Activated T-cell treated with anti-CD3 and anti-CD28 coated beads, Interleukin-2, amount 50 U/mL, for 48 hours (primary cell): ENCODE measurements at places on chromosomes 16 and 17.

- DNase-seq = no peak
Observed at GRCh38 chr16:85220125-85220839, 108.0 kb upstream of the CIBAR2 start.

DNA sequence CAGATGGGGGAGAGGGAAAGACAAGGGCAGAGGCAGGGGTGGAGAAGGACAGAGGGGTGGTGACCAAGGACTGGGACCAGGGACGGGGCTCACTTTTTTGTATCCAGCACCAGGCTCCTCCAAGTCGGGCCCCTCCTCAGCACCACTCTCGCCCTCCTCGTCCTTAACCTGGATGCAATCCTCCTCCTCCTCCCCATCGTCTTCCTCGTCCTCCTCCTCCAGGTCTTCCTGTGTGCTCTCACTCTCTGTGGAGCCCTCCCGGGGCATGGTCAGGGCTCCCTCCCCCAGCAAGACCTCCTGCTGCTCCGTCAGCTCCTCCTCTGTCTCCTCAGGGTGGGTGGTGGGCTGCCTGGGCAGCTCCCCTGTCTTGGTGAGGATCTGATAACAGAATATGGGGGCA, 16.8 kb downstream of the G6PC3 start:
- no peak for DNase-seq

DNA sequence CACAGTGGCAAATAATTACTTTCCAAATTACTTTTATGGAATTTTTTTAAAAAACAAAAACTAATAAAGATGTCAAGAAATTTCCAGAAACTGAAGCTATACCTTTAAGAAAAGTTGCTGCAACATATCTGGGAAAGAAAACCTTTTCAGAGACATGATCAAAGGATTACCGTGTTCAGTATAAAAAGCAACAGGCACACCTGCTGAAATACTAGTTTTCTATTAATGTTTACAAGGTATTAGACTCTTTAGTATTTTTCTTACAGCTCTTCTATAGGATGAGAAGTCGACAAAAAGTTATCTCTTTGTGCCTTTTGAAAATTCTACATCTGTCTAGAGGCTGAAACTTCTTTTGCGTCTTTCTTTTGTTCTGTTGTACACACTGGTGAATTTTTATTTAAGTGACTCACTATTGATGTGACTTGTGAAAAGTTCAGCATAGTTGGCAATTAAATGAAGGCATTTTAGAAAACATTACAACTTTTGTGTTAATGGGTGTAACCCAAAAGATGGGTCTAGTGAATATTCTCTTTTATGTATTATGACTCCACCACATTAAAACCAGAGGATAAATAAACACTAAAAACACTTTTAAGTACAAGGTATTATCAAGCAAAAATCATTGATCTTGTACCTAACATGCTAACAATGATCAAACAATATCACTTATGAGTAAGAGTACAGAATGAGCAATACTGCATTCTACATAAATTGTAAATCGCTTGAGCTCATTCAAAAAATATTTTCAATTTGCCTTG, 23.8 kb downstream of the NACA2 start:
- no peak for DNase-seq

GRCh38 chr17:72590882-72591281, 470.1 kb downstream of the SOX9 start:
- DNase-seq = no peak

GRCh38 chr17:75386430-75386829, 19.0 kb downstream of the GRB2 start:
- DNase-seq = no peak

GRCh38 chr17:31598399-31598782, 206.9 kb downstream of the RAB11FIP4 start:
- no peak for DNase-seq

GRCh38 chr16:80117556-80118130, 423.1 kb upstream of the DYNLRB2 start:
- no peak for DNase-seq

DNA sequence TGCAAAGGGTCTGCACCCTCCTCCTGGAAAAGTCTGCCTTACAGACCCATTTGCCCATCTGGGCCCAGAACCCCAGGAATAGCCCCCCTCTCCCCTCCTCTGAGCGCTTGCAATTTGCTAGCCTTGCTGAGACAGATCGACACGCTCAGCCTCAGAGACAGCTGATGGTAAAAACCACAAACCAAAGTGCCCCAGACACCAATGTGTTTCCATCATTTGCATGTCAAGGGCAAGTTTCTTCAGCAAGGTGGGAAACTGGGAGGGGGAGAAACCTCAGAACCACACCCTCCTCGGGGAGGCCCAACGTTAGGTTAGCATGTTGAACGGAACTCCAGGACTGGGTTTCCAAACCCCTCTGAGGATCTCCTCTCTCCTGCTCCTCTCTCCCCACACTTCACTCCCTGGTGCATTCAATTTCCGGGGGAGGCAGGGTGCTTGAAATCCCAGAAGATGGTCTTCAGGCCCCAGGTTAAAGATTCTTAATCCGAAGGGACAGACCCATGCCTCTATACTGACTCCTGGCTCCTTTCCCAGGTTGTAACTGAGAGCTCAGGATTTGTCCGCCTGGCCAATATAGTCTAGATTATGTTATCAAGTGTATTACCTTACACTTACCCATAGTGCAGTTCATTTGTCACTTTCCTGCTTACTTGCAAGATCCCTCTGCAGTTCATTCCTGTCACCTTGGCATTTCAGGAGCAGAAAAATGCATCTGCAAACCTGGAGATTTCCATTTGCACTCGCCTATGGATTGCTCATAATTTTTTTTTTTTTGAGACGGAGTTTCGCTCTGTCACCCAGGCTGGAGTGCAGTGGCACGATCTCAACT, 1.3 kb upstream of the CUEDC1 start:
- peak; percentile 55 for DNase-seq

DNA sequence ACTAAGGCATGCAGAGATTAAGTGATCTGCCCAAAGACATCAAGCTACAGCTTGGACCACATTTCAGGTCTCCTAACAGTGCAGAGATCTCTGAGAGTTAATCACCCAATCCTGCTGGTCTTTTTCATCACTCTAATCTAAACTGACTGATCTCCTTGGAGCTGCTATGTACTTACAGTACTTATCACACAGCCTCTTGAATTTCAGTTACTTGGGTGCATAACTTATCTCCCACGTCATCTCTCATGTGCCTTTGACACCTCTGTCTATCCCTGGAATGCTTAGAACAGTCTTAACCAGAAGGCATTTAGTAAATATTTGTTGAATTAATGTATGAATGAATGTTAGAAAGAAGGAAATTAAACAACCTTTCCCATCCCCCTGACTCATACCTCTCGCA, 139.0 kb downstream of the SNX11 start:
- no peak for DNase-seq

- DNase-seq = no peak
Observed at GRCh38 chr16:87407511-87408112, 15.5 kb downstream of the MAP1LC3B start.

GRCh38 chr17:83174362-83175118, 95.1 kb downstream of the METRNL start:
- DNase-seq = peak; percentile 10

- DNase-seq = no peak
Observed at GRCh38 chr17:81076141-81076679, 41.3 kb downstream of the BAIAP2 start.

DNA sequence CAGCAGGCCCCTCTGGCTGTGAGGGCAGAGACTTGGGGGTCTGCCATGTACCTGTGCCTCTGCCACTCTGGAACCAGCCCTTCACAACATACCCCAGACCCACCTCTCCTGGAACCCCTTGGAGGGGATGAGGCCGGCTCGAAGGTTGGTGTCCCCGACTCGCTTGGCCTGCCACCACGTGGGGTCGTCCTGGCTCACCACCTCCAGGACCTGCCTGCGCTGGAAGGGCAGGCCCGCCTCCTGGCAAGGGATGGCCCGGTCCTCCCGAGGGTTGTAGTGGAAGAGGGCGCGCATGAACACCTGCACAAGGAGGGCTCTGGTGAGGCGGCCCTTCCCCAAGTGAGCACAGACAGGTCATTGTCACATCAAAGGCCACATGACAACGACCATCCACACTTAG, 12.2 kb downstream of the MPP3 start:
- DNase-seq = no peak

DNA sequence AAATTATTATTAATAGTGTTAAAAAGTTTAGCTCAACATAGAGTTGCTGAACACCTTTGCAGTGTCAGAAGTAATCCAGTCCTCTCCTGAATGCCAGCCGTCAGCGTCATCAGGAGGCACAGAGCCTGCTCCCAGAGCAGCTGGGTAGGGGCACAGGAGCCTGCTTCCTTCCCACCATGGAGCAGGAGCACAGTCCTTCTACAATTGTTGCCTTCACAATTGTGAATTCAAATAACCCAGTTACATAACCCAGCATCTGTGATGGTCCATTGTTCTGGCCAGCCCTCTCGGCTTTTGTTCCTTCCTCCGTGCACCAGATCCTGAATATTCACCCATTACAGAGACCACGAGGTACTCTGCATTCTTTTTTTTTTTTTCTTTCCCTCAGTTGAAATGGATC, 393.9 kb upstream of the MAF start:
- DNase-seq = no peak
